Stimulated activated CD4-positive, alpha-beta T cell treated with anti-CD3 and anti-CD28 coated beads, Interleukin-15, amount 100 ng/mL, for 24 hours (primary cell): ENCODE measurements at places on chromosomes 12 and 14.

DNA sequence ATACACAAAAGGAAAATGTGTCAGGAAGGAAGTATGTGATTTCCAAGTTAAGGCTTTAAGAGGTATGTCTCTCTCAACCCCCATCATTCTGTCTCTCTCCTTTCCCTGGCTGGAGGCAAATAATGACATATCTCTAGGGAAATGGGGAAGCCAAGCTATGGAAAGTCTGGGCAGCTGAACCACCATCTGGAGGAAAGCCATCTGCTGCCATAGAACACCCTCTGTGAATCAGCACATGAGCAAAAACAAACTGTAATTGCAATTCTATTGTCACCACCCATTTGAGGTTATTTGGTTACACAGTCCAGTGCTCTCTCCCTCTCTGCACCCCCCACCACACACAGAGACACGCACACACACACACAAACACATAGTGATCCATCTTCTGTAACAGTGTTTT is 766.2 kb downstream of the FLRT2 start:
- no peak for DNase-seq

GRCh38 chr12:50192908-50193307 is 25.7 kb upstream of the CERS5 start:
- no peak for DNase-seq

DNA sequence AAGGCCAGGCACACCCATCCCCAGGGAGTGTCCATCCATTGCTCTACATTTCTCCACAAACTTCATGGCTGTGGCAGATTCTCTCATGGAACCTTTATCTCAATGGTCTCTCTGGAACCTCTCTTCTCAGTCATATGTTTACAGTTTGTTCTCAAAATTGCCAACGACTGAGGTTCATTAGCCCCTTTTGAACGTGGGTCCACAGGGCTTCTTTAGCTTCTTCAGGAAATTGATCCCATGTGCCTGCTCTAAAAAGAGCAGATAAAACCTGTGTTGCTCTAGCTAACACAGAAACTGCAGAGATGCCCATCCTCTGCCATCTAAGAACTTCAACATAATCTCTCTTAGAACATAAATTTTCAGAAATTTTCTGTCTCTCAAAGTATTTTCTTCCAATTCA is at the start of gene OR6C4:
TSS of gene OR6C4 (plus strand) at position 301 of the 400 bp plus-strand sequence. CDS start 1,625 bp downstream, outside the sequence.
- DNase-seq, result no peak

- DNase-seq, result no peak
Observed at GRCh38 chr12:1058423-1058822, 67.4 kb downstream of the ERC1 start.

DNA sequence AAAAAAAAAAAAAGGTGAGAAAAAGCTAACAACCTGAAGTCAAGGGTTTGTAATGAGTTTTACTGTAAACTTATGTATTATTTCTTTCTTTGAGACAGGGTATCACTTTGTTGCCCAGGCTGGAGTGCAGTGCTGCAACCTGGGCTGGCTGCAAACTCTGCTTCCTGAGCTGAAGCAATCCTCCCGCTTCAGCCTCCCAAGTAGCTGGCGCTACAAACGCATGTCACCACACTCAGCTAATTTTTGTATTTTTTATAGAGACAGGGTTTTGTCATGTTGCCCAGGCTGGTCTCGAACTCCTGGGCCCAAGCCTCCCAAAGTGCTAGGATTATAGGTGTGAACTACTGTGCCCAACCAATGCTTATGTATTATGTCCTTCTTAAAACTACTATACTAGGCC is 9.2 kb downstream of the ATF7 start:
- no peak for DNase-seq

DNA sequence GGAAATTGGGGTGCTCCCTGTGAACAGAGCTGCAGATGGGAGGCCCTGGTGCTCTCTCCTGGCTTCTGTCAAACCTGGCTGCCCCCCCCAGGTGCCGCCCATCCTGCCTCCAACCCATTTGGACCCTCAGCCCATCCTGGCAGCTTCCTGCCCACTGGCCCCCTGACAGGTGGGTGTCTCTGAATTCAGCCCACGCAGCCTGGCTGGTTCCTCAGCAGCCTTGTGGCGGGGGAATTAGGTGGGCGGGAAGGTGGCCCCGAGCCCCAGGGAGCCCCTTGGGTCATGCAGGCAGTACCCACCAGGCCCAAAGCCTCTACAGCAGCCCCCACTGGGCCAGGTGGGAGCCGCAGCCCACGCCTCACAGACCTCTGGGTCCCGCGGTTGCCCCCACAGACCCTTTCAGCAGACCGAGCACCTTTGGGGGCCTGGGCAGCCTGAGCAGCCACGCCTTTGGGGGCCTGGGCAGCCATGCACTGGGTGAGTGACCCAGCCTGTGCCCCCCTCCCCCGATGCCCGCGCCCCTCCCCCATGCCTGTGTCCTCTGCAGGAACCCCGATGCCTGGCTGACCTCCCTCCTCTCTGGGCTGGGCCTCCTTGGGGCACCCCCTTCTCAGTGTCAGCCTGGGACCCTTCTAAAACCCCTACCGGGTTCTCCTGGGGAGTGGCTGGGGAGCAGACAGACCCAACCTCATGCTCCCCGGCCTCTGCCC is 28.9 kb downstream of the LRCOL1 start:
- no peak for DNase-seq

- DNase-seq, result no peak
Observed at GRCh38 chr12:62129291-62129690, 130.9 kb upstream of the USP15 start.

- peak; percentile 29 for DNase-seq
Observed at GRCh38 chr12:27711317-27711682, 668 bp downstream of the MRPS35 start.

- DNase-seq, result no peak
Observed at GRCh38 chr14:103286968-103287850, 46.8 kb upstream of the EIF5 start.

DNA sequence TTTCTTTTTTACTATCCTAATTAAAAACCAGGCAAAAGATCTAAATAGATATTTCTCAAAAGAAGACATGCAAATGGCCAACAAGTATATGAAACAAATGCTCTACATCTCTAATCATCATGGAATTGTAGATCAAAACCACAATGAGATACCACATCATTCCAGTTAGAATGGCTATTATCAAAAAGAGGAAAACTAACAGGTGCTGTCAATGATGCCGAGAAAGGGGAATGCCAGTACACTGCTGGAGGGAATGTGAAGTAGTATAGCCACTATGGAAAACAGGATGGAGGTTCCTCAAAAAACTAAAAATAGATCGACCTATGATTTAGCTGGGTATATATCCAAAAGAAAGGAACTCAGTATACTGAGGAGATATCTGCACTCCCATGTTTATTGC is 39.0 kb upstream of the C12orf75 start:
- DNase-seq, result no peak

DNA sequence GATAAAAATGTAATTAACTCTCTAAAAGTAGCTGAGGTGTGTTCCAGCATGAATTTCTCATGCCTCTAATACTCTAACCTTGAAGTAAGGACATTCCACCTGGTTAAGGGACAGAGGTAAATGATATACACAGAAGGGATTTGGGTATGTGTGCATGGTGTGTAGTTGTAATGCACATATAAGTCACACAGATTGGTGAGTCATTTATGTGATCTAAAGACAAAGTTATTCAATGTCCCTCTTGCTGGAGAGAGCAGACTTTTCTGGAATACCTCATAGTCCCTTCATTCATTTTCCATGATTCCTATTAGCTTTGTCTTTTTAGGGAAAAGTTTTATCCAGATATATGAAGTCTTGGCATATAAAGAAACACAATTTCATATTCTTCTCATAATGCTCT is 234.9 kb downstream of the SNAPC1 start:
- DNase-seq, result no peak

GRCh38 chr14:87450193-87450592 is 542.8 kb downstream of the GALC start:
- DNase-seq, result no peak

- no peak for DNase-seq
Observed at GRCh38 chr12:57727758-57728395, 10.7 kb downstream of the AGAP2 start.

DNA sequence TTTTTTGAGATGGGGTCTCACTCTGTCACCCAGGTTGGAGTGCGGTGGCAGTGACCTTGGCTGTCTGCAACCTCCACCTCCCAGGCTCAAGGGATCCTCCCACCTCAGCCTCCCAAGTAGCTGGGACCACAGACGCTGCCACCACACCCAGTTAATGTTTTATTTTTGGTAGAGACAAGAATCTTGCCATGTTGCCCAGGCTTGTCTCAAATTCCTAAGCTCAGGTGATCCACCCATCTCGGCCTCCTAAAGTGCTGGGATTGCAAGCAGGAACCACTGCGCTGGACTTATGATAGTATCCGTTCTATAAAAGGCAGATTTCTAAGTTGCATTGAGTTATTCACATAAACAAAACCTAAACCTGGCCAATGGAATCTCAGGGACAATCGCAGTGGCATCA is 321.1 kb upstream of the PRICKLE1 start:
- DNase-seq, result no peak
